ENCODE measurements at places on chromosomes 4 and X. TPM values are rescaled to one million over a fixed set of nuclear protein-coding genes. Genes with fewer than 3 reads are reported as not detected.

The TMEM31 gene
- total RNA-seq, result not detected

The DRD5 gene
- 0.94 TPM for total RNA-seq

The HMX1 gene
- total RNA-seq, result 0.16 TPM

The MAGEB6B gene
- total RNA-seq, result not detected

The RHOXF2 gene
- not detected for total RNA-seq

The NEUROG2 gene
- 10.1 TPM for total RNA-seq

The MID1 gene
- total RNA-seq, result 24.6 TPM

The ITGB1BP2 gene
- total RNA-seq, result 0.78 TPM

The PNMA3 gene
- 11.5 TPM for total RNA-seq

The IL13RA1 gene
- 5.9 TPM for total RNA-seq

The PDS5A gene
- total RNA-seq, result 89.7 TPM

The XAGE2 gene
- total RNA-seq, result not detected

The PAGE1 gene
- not detected for total RNA-seq

The LANCL3 gene
- 1.4 TPM for total RNA-seq

The TDO2 gene
- 0.78 TPM for total RNA-seq

The ETDB gene
- total RNA-seq, result not detected

The EBP gene
- 43.5 TPM for total RNA-seq

The EDA2R gene
- 0.62 TPM for total RNA-seq

The IL2 gene
- not detected for total RNA-seq

The CYLC1 gene
- total RNA-seq, result 0.31 TPM

The SULT1E1 gene
- 8.4 TPM for total RNA-seq

The TEX11 gene
- not detected for total RNA-seq

The SYTL5 gene
- total RNA-seq, result 4.4 TPM

The C4orf36 gene
- total RNA-seq, result 1.6 TPM

The RIBC1 gene
- 1.1 TPM for total RNA-seq

The NOCT gene
- total RNA-seq, result 30.6 TPM

The TACR3 gene
- total RNA-seq, result 4.2 TPM

The HPGD gene
- 4.2 TPM for total RNA-seq

The EDNRA gene
- 9.7 TPM for total RNA-seq

The TEX13D gene
- total RNA-seq, result not detected

The ALB gene
- 14.2 TPM for total RNA-seq

The CT55 gene
- total RNA-seq, result not detected

The DDX53 gene
- total RNA-seq, result not detected

The LNX1 gene
- 52.9 TPM for total RNA-seq

The NAP1L5 gene
- total RNA-seq, result 36.2 TPM

The ZBED1 gene
- 30.3 TPM for total RNA-seq

The TGIF2LX gene
- total RNA-seq, result not detected

The NSUN7 gene
- total RNA-seq, result 4.4 TPM

The REPS2 gene
- 37.7 TPM for total RNA-seq

The GPC3 gene
- 5.3 TPM for total RNA-seq

The EPGN gene
- total RNA-seq, result not detected

The MSANTD1 gene
- total RNA-seq, result 5.9 TPM

The SGMS2 gene
- 0.94 TPM for total RNA-seq

The BST1 gene
- total RNA-seq, result 2.8 TPM

The TMEM33 gene
- total RNA-seq, result 60.5 TPM

The ANOS1 gene
- total RNA-seq, result 22.0 TPM
